A549 treated with Mapracorat at 1 μM for 4 hours (cell line): ENCODE measurements at places on chromosomes 2 and 18. TPM values are rescaled to one million over a fixed set of nuclear protein-coding genes. Genes with fewer than 3 reads are reported as not detected.

The RIT2 gene
- total RNA-seq = not detected in 5 replicates

The FBXO41 gene
- 4.5 to 6.0 TPM (median 5.2 TPM) in 5 replicates for total RNA-seq

The SERPINB7 gene
- 1.7 to 2.5 TPM (median 2.3 TPM) in 5 replicates for total RNA-seq

The ACADL gene
- total RNA-seq = 0.06 to 0.19 TPM (median 0.13 TPM) in 4 of 5 replicates, not detected in the other

The STRADB gene
- total RNA-seq = 19.1 to 28.2 TPM (median 23.4 TPM) in 5 replicates

The CCT4 gene
- total RNA-seq = 300 to 307 TPM (median 303 TPM) in 5 replicates

The TEKT4 gene
- total RNA-seq = not detected in 5 replicates

The ALPI gene
- total RNA-seq = not detected in 5 replicates

The IL36RN gene
- total RNA-seq = 0.07 to 0.21 TPM in 2 of 5 replicates, not detected in the others

The EGR4 gene
- total RNA-seq = 0.20 to 0.34 TPM (median 0.28 TPM) in 5 replicates

The DQX1 gene
- 0.10 to 0.19 TPM (median 0.14 TPM) in 4 of 5 replicates, not detected in the other for total RNA-seq

The DSEL gene
- total RNA-seq = 0.31 to 0.47 TPM (median 0.40 TPM) in 5 replicates

The OSR1 gene
- total RNA-seq = 6.4 to 10.3 TPM (median 6.6 TPM) in 5 replicates

The REG3G gene
- not detected in 5 replicates for total RNA-seq

The UGT1A4 gene
- 0.07 to 0.12 TPM in 2 of 5 replicates, not detected in the others for total RNA-seq

The SERPINB3 gene
- total RNA-seq = 0.16 to 0.27 TPM in 2 of 5 replicates, not detected in the others

The PDE11A gene
- 0.21 to 0.40 TPM (median 0.38 TPM) in 5 replicates for total RNA-seq

The ALLC gene
- 0.07 TPM in 1 of 5 replicates, not detected in the others for total RNA-seq

The CFC1 gene
- total RNA-seq = not detected in 5 replicates

The NT5DC4 gene
- not detected in 5 replicates for total RNA-seq

The TTC39C gene
- 14.9 to 19.9 TPM (median 17.2 TPM) in 5 replicates for total RNA-seq

The GTF3C2 gene
- 55.1 to 62.9 TPM (median 59.6 TPM) in 5 replicates for total RNA-seq

The CCDC102B gene
- total RNA-seq = 0.39 to 0.71 TPM (median 0.49 TPM) in 3 of 5 replicates, not detected in the others

The CD8A gene
- 0.30 to 0.60 TPM (median 0.40 TPM) in 5 replicates for total RNA-seq
